ENCODE measurements at places on chromosomes 7 and 10. TPM values are rescaled to one million over a fixed set of nuclear protein-coding genes. Genes with fewer than 3 reads are reported as not detected.

GRCh38 chr7:151157645-151158329 is 9.7 kb downstream of the GBX1 start:
- no peaks in the 10 kb centered on the region for H3K36me3 ChIP-seq
- no peak overlapping the region for H3K27ac ChIP-seq
- no peak for DNase-seq
- H3K4me3 ChIP-seq = no peak overlapping the region

The GIMAP2 gene
- total RNA-seq = 77.5 TPM

- H3K4me3 ChIP-seq = no peak overlapping the region
- H3K27me3 ChIP-seq = no peaks in the 10 kb centered on the region
- DNase-seq = no peak
- H3K27ac ChIP-seq = no peak overlapping the region
- H3K4me1 ChIP-seq = no peaks in the 10 kb centered on the region
- no peaks in the 10 kb centered on the region for H3K36me3 ChIP-seq
These were observed 265.9 kb upstream of the SORCS1 start for GRCh38 chr10:107430446-107430845.

- H3K4me3 ChIP-seq = no peak overlapping the region
- H3K36me3 ChIP-seq = no peaks in the 10 kb centered on the region
- no peak overlapping the region for H3K27ac ChIP-seq
- DNase-seq = no peak
- H3K4me1 ChIP-seq = peaks cover 15% of the 10 kb centered on the region
These were observed 339.5 kb downstream of the ELMO1 start for GRCh38 chr7:37109016-37109683.

The CLDN3 gene
- total RNA-seq = not detected

- H3K36me3 ChIP-seq = no peaks in the 10 kb centered on the region
- DNase-seq = no peak
- H3K4me1 ChIP-seq = peaks cover 15% of the 10 kb centered on the region
- H3K27me3 ChIP-seq = no peaks in the 10 kb centered on the region
- no peak overlapping the region for H3K27ac ChIP-seq
These were observed 1.1 kb downstream of the CUX1 start for GRCh38 chr7:101818287-101819071.

- H3K36me3 ChIP-seq = no peaks in the 10 kb centered on the region
- DNase-seq = no peak
- no peaks in the 10 kb centered on the region for H3K4me1 ChIP-seq
- no peak overlapping the region for H3K4me3 ChIP-seq
These were observed 20.9 kb downstream of the ANKRD7 start for GRCh38 chr7:118245267-118246040.

DNA sequence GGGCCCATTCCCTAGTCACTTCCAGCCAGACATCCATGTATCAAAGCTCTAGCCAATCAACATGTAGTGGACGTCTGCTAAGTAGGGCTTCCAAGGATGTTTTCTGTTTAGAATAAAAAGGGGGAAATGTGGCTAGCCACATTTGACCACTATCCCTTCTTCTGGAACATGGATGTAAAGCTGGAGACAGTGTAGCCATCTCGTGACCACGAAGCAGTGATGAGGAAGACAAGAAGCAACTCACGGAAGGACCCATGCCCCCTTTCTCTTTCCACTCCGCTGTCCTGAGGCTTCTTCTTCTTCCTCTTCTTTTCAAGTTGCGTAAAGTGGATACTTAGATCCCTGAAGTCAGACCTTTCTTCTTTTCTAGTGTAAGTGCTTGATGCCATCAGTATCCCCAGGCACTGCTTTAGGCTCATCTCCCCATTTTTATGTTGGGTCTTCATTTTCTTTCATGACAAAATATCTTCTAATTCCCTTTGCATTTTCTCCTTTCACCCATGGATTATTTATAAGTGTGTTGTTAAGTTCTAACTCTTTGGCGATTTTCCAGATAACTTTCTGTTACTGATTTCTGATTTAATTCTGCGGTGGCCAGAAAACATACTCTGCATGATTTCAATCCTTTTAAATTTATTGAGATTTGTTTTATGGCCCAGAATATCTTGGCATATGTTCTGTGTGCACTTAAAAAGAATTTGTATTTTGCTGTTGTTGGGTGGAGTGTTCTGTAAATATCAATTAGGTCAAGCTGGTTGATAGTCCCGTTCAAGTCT is 594.5 kb downstream of the SDK1 start:
- H3K4me1 ChIP-seq = no peaks in the 10 kb centered on the region
- no peak overlapping the region for H3K4me3 ChIP-seq
- H3K27me3 ChIP-seq = no peaks in the 10 kb centered on the region
- no peak overlapping the region for H3K27ac ChIP-seq
- no peak for DNase-seq

The CUBN gene
- 5.1 TPM for total RNA-seq

DNA sequence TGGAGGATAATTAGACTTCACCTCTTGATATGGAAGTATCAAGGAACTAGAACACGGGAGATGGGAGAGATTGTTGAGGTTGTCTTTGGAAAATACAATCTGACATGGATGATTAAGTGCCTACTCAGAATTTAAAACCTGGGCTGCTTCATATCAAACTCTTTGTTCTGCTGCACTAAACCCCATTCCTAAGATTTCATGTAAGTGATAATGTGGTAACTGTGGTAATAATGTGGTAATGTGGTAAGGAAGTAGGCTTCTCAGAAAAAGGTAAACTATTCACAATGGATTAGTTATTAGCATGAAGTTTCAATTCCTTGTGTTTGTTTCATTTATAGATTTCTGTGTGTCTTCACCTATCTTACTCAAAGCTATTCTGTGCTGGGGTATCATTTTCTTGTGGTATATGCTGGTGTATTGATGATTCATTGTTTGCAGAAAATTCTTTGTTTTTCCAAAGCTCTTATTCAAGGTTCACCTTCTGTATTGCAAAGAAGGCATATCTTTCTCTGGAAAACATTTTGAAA is 129.9 kb upstream of the TAC1 start:
- no peaks in the 10 kb centered on the region for H3K27me3 ChIP-seq
- no peaks in the 10 kb centered on the region for H3K4me1 ChIP-seq
- no peak overlapping the region for H3K27ac ChIP-seq

The CYP26C1 gene
- total RNA-seq = not detected

The SND1 gene
- total RNA-seq = 149 TPM

GRCh38 chr10:17910125-17910789 is 41.5 kb upstream of the SLC39A12 start:
- no peaks in the 10 kb centered on the region for H3K36me3 ChIP-seq
- no peak for DNase-seq
- H3K4me3 ChIP-seq = no peak overlapping the region
- no peak overlapping the region for H3K27ac ChIP-seq
- H3K27me3 ChIP-seq = no peaks in the 10 kb centered on the region

- no peaks in the 10 kb centered on the region for H3K36me3 ChIP-seq
- H3K27me3 ChIP-seq = no peaks in the 10 kb centered on the region
- no peak for DNase-seq
- no peak overlapping the region for H3K27ac ChIP-seq
These were observed 105.6 kb upstream of the BAIAP2L1 start for GRCh38 chr7:98506471-98506870.

GRCh38 chr10:126536148-126536547 is 134.3 kb downstream of the C10orf90 start:
- DNase-seq = no peak
- no peaks in the 10 kb centered on the region for H3K36me3 ChIP-seq
- no peak overlapping the region for H3K27ac ChIP-seq
- no peaks in the 10 kb centered on the region for H3K4me1 ChIP-seq

- no peak overlapping the region for H3K4me3 ChIP-seq
- no peaks in the 10 kb centered on the region for H3K4me1 ChIP-seq
- H3K27me3 ChIP-seq = no peaks in the 10 kb centered on the region
- no peak for DNase-seq
These were observed 57.0 kb downstream of the SHTN1 start for GRCh38 chr10:116947841-116948529.

- H3K36me3 ChIP-seq = no peaks in the 10 kb centered on the region
- no peak overlapping the region for H3K4me3 ChIP-seq
- no peaks in the 10 kb centered on the region for H3K27me3 ChIP-seq
- no peaks in the 10 kb centered on the region for H3K4me1 ChIP-seq
- DNase-seq = no peak
These were observed 173.5 kb downstream of the KCNMA1 start for GRCh38 chr10:77463967-77464745.

The ELN gene
- not detected for total RNA-seq

GRCh38 chr10:90326498-90327267 is 531.2 kb downstream of the HTR7 start:
- DNase-seq = no peak
- no peaks in the 10 kb centered on the region for H3K27me3 ChIP-seq
- no peak overlapping the region for H3K27ac ChIP-seq
- H3K36me3 ChIP-seq = no peaks in the 10 kb centered on the region
- H3K4me3 ChIP-seq = no peak overlapping the region

The AKR1C3 gene
- 140 TPM for total RNA-seq

- H3K4me3 ChIP-seq = no peak overlapping the region
- H3K27me3 ChIP-seq = no peaks in the 10 kb centered on the region
- DNase-seq = no peak
- no peak overlapping the region for H3K27ac ChIP-seq
- no peaks in the 10 kb centered on the region for H3K36me3 ChIP-seq
- H3K4me1 ChIP-seq = no peaks in the 10 kb centered on the region
These were observed 145.3 kb downstream of the RPS24 start for GRCh38 chr10:78178940-78179339.

The ACSL5 gene
- 53.7 TPM for total RNA-seq

GRCh38 chr7:26208040-26208439 is 6.5 kb downstream of the CBX3 start:
- no peaks in the 10 kb centered on the region for H3K27me3 ChIP-seq
- H3K36me3 ChIP-seq = peaks cover 58% of the 10 kb centered on the region
- no peak overlapping the region for H3K27ac ChIP-seq
- DNase-seq = no peak
- peaks cover 9% of the 10 kb centered on the region for H3K4me1 ChIP-seq

GRCh38 chr10:130844310-130844709 is 467.2 kb downstream of the TCERG1L start:
- H3K36me3 ChIP-seq = no peaks in the 10 kb centered on the region
- no peak overlapping the region for H3K4me3 ChIP-seq
- H3K27me3 ChIP-seq = no peaks in the 10 kb centered on the region

The LIPJ gene
- not detected for total RNA-seq

DNA sequence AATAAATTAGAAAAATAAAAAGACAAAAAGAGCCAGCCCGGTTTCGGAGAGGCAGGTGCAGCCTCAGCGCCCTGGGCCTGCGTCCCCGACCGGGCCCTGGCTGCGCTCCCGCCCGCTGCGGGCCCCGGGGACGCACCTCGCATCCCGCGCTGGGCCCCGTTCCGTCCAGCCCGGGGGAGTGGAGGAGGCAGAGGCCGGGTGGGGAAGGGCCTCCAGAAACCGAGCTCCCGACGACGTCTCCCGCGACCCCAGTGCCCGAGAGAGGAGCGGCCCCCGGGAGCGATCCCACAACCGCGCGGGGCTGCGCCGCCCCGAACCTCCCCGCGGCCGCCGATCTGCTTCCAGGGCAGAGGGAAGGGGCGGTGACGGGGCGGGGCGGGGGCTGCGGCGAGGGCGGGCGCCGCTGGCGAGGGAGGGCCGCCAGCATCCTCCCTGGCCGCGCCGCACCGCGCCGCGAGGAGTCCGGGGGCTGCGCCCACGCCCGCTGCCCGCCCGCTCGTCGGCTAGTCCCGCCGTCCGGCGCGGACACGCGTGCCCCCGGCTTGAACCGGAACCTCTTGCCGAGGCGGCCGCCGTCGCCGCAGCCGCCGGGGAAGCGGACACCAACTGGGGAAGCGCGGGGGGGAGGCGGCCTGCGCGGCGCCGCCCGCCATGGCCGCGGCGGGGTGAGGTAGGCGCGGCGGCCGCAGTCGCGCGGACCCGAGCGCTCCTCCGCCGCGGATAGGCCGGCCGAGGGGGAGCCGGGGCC is at the start of gene CCNY:
CCNY (plus strand) TSS at position 426 of the 748 bp plus-strand sequence. CDS start 545 bp downstream, outside the sequence.
- H3K4me1 ChIP-seq = peaks cover 20% of the 10 kb centered on the region
- H3K27ac ChIP-seq = peak within 1 kb of the TSS; percentile 54
- no peaks in the 10 kb centered on the region for H3K27me3 ChIP-seq
- peak within 1 kb of the TSS; percentile 73 for H3K4me3 ChIP-seq
- peak; percentile 69 for DNase-seq
- H3K36me3 ChIP-seq = peaks cover 2% of the 10 kb centered on the region

The RELN gene
- total RNA-seq = not detected

All from natural killer cell (primary cell).